ENCODE measurements at places on chromosomes 3 and 15.

GRCh38 chr15:20346082-20346805, 195.4 kb downstream of the GOLGA6L6 start:
- DNase-seq, result no peak

DNA sequence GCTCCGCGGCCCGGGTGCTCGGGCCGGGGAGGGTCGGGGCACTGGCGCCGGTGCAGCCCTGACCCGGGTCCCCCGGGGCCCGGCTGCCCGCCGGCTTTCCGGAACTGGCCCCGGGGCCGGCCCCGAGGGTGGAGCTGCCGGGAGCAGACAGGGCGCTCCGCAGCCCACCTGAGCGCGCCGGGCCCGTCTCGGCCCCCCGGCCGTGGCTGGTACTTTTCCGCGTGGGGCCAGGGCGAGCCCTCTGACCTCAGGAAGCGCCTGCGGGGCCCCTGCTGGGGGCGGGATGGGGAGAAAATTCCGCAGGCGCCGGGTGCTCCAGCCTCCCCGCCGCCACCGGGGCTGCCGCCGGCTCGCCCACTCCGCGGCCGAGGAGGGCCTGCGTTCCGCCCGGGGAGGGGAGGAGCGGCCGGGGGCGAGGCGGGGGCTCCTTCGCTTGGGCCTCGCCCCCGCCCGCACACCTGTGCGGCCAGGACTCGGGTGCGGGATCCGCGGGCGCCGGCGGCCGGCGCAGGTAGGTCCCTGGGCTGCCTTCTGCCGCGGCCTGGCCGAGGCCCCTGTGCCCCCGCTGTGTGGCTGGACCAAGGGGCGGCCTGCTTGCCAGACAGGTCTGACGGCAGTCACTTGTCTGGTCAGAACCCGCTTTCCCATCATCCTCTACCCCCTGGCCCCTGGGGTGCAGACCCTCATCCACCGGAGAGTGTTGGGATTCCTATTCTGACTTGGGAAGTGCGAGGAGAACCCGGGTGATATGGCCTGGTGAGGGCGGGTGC, 3.5 kb downstream of the FURIN start:
- DNase-seq, result peak; percentile 19

GRCh38 chr3:162492446-162493081, 996.0 kb downstream of the OTOL1 start:
- DNase-seq, result no peak

GRCh38 chr3:1955170-1955569, 143.5 kb upstream of the CNTN4 start:
- no peak for DNase-seq

GRCh38 chr15:45023659-45024225, 747 bp downstream of the SORD start:
- no peak for DNase-seq

- DNase-seq, result no peak
These were observed 36.5 kb downstream of the MGLL start for GRCh38 chr3:127785711-127786265.

GRCh38 chr3:72407766-72408165, 440.5 kb downstream of the SHQ1 start:
- no peak for DNase-seq

DNA sequence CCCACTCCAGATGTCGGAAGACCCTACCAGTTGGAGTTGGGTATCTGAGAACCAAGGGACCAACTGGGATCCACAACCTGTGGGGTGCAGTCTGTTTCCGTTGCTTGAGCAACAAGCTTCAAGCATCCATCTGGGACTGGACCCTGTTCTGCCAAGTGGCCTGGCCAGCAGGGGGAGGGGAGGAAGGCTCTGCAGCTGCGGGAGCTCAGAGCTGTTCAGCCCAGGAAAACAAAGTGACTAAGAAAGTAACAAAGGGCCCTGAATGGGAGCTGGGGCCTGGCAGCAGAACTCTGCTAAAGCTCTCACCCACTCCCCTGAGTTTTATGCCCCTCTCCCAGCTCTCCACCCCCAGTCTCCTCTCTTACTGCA, 2.7 kb downstream of the TYRO3 start:
- no peak for DNase-seq

DNA sequence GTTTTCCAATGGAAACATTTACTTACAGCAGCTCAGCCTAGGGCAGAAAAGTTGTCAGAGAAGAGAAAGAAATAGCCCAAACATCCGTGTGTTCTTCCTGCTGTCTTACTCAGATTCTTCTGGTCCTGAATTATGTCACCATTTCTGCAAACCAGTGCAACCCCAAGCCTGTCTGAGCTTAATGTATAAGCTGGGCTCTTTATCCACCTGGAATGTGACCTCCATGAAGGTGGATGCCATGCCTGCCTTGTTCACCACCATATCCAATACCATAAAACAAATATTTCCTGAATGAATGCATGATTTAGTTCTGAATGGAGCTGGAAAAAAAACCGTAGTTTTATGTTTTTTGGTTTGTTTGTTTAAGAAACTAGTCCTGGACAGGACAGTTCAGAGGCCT, 150.9 kb downstream of the RYR3 start:
- DNase-seq, result no peak

DNA sequence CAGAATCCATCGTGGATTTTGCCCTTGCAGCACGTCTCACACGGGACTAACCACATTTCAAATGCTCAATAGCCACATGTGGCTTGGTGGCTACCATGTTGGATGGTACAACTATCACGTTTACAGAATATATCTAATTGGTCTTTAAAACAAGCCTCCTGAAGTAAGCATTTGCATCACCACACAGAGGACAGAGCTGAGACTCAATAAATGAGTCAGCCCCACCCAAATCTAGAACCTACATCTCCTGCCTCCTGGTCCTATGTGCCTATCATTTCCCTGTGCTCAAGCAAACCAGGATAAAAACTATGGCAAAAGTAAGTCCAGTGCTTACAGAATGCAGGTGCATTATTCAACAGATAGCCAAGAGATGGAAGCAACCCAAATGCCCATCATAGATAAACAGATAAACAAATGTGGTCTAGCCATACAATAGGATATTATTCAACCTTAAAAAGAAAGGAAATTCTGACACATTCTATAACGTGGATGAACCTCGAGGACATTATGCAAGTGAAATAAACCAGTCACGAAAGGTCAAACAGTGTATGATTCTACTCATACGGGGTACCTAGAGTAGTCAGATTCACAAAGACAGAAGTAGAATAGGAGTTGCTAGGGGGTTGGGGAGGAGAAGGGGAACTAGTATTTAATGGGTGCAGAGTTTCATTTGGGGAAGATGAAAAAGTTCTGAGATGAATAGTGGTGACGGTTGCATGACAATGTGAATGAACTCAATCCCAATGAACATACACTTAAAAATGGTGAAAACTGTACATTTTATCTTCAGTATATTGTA, 43.9 kb downstream of the SRGAP3 start:
- DNase-seq, result no peak

GRCh38 chr3:174465177-174465576, 394.0 kb upstream of the NAALADL2 start:
- DNase-seq, result no peak

GRCh38 chr3:124978627-124979026, 44.1 kb upstream of the MUC13 start:
- no peak for DNase-seq

DNA sequence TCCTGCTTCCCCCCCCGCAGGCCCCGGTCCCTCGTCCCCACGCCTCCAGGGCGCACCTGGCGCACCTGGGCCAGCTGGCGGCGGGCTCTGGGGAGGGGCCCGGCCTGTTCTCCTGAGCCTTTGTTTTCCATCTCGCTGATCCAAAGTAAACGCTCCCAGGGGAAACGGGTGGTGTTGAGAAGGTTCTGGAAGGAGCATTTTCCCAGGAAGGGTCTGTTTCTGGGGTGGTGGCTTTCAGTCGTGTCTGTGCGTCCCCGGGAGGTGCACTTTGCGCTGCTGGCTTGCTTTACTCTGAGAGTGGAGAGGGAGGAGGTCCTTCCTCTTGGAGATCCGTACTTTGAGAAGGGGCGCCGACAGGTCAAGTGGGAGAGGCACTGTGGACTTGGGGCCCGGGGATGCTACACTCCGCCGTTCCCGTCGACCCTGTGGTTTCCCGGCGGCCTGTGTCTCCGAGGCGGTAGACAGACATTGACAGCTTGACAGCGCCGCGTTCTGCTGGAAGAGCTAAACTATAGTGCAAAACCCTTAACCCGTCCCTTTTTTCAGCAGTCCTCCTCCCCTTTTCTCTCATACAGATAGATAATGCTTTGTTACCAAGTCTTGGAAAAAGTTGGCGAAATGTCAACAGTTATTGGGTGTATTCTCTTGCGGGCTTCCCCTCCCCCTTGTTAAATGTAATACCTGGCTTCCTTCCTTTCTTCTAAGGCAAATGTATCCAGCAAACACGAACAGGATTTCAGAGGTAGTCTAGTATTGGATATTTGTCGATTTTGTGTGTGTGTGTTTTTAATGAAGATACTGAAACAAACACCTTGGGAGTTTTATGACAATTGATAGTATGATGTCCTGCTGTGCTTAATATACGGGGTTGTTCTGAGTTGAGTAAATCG, 6.5 kb downstream of the TPM1 start:
- DNase-seq, result no peak

DNA sequence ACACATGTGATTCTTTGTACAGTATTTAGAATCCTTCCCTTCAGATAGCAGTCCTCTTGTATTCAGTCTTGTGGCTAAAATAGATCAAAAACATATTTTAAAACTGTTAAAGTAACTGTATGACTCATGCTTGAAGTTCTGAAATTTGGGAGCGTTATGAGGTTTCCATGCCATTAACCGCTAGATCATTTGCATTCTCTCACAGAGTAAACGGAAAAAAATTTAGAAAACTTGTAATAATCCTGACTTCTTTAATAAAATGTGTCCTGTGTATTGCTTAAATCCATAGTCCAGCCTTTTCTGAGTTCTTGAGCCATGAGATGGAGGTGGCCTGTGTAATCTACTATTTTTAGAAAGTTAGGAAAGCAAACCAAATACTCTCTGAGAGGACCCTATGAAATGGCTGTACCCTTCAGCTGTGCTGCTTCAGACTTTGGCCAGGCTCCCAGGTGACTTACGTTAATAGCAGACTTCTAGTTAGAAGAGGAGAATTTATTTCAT, 33.8 kb downstream of the MBNL1 start:
- DNase-seq, result no peak

DNA sequence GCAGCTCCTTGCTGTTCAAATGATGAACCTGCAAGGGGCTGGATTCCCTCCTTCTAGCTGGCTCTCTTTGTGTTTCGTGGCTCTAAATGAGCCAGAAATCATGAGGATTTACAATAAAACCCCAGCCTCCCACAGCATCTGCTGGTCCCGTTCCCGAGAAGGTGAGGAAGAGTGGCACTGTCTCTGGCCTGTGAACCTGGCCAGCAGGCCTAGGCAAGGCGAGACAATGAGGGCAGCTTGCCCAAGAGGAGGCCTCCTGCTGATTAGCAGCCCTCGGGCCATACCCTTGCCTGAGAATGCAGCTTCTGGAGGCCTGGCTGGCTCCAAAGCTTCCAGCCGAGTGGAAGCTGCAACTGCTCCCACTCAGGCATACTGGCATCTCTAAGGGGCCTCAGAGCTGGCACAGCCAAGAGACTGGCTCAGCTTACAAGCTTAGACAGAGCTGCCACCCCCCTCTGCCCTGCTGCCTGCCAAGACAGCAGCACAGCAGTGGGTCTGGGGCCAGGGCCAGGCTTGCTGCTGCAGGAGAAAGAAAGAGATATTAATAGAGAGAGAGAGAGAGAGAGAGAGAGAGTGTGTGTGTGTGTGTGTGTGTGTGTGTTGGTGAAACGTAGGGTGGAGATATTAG, 76.5 kb downstream of the HMG20A start:
- no peak for DNase-seq

DNA sequence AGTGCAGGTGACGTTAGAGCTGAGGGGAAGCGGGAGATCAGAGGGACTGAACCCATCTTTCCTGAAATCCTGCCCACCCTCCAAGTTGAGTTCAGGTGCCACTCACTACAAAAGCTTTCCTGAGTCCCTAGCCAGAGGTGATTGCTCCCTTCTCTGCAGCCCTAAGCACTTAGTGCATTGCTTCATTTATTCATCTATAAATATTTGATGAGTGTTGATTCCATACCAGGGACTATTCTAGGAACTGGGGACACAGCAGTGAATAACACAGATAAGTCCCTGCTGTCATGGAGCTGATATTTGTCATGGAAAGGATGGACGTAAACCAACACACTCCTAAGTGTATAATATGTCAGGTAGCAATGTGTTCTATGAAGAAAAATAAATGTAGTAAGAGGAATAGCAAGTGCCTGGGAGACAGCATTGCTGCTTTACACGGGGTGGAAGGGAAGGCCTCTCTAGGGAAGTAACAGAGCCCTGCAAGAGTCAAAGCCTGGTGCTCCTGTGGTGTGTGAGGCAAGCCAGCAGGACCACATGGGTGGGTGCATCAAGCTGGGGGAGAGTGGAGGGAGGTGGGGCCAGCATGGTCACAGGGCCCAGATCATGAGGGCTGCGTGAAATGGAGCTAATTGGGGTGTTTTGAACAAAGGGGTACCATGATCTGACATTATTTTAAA, 18.6 kb downstream of the ALPK3 start:
- DNase-seq, result no peak

DNA sequence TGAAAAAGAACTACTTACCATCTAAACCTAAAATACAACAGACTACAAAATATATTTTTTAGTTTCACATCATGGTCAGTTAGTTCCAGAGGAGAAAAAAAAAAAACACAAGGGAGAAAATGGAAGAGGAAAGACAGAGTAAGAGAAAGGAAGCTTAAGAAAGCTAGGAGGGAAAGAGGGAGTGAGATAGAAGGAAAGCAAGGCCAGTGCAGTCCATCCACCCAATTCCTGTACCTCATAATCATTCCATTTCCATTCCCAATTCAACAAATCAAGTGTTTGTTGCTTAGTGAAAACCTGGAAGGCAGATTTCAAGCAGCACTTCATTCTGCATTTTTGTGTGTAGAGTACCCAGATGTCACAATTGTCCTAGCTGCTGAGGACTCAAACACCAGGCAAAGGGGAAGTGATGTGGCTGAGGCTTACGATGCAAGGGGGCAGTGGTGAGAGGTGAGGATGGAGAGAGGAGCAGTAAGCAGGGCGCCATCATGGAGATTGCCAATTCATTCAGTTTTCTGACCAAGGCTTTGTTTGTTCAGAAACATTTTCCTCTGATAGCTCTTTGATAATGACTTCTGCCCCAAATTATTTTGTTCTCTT, 83.6 kb upstream of the GSK3B start:
- DNase-seq, result no peak

GRCh38 chr15:32036971-32037370, 6.7 kb downstream of the CHRNA7 start:
- DNase-seq, result no peak

DNA sequence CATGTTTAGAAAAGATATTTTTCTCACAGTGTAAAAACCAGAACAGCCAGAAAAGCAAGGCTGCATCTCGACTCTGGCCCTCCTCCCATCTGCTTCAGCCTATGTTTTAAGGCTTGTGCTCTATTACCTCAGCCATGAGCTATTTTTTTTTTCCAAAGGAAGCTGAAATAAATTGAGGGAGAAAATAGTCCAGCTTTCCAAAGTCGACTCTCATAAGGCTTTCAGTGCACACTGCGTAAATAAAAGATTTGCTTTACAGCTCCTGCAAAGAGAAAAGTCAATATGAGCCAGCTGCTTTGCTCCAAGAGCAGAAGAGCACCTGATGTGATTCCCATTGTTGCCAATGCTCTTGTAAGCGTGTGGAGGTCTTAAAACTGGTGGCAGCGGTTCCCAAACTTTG, 26.7 kb downstream of the SCG3 start:
- no peak for DNase-seq

Data from stimulated activated naive CD4-positive, alpha-beta T cell treated with Interleukin-2 at 50 U/mL for 16 hours (primary cell).